ENCODE measurements at places on chromosomes 1 and 21.

GRCh38 chr1:85275701-85276214 is 674 bp downstream of the BCL10 start:
- peak; percentile 33 for DNase-seq

GRCh38 chr1:14704846-14705245 is 106.4 kb downstream of the KAZN start:
- DNase-seq, result no peak

DNA sequence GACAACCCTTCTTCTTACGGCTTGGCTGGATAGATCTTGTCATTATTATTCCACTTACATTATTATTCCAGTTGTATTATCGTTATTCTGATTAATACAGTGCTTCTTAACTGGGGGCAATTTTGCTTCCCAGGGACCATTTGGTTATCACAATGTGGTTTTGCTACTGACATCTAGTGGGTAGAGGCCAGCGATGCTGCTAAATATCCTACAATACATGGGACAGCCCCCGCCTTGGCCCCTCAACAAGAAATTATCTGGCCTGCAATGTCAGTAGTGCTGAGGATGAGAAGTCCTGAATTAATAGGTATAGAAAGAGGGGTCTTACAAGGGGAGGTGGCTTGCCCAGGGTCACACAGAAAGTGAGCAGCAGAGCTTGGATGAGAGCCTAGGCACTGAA is 105.6 kb downstream of the PTPRU start:
- no peak for DNase-seq

- DNase-seq, result peak; percentile 57
These were observed at the start of gene TMEM240 for GRCh38 chr1:1540090-1540817. TMEM240 (minus strand) TSS chr1:1540624; CDS start chr1:1540346, 278 bp downstream.

GRCh38 chr1:116679091-116679827 is 11.7 kb upstream of the IGSF3 start:
- no peak for DNase-seq

GRCh38 chr1:53130878-53131589 is 11.4 kb downstream of the SLC1A7 start:
- DNase-seq, result no peak

DNA sequence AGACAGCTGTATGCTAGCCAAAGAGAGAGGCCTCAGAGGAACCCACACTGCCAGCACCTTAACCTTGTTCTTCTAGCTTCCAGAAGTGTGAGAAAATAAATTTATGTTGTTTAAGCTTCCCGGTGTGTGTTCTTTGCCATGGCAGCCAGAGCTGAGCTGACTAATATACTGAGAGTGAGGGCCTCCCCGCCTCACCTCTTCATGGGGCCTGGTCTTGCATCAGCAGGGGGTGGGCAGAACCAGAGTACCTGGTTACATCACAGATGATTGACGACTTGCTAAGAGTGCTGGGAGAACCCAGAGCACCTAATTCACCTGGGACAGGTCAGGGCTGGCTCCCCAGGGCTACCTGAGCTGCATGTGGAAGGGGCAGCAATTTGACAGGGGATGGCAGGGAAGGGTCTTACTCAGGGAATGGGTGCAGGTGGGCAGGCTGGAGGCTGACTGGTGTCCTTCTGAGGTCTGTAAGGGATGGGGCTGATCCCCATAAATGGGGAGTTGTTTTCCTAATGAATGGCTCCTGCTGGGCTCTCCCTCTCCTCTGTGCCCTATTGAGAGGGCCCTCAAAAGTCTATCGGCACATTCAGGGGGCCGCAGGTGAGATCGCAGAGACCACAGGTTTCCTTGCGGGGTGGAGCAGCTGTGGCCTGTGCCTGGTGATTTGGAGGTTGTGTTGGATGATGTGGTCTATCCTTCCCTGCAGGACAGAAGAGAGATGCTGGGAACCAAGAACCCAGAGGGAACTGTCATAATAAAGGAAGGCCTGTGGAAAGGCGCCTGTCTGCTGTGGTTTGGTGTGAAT is 60.6 kb upstream of the ETV3 start:
- DNase-seq, result no peak

DNA sequence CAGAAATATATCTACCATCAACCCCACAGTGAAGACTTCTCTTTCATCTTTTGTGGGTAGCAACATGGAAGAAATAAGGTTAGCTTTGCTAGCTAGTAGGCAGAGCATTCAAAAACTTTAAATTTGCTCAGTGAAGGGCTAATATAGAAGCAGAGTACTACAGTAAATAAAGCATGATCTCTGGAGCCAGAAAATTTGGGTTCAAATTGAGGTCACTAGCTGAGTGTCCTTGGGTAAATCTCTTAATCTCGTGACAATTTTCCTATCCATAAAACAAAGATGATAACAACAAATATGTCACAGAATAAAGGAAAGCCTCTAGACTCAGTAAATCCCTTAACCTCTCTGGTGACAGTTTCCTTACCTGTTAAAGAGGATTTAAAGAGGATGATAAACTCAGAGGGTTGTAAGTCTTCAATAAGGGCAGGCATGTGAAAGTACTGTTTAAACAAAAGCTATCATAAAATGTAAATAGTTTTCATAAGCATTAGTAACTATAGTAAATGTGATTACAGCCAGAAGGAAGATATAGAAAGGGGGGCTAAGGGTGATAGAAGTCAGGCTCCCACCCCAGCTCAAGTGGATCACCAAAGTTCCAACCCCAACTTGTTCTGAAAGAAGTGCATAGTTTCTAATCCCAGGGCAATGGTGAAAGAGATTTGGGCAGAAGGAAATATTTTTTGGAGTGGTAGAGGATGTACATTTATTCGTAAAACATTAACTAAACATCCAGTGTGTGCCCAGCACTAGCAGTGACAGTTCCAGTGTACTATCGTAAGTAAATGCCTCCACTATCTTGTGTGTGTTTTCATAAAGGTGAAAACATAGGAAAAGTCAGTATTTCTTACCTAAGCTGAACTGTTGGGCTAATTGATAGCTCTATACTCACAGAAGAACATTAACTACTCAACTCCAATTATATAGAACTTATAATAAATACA is 24.8 kb downstream of the TM2D1 start:
- no peak for DNase-seq

DNA sequence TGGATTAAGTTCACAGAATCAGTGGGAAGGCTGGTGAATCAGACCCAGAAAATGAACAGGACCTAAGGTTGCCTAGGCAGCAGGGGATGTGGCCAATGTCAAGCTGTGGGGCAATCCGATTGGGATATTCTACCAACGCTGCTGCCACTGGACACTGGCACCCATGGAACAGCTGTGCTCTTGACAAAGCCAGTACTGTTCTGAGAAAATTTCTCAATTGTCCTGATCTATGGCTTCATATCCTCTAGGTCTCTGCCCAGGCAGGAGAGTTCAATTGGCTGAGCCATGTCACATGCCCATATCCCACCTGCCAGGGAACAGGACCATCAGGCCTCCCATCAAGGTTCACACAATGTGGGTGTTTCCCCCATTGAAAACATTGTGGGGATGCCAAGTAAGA is 6.2 kb downstream of the TACSTD2 start:
- DNase-seq, result no peak

GRCh38 chr1:230307213-230307612 is 118.9 kb downstream of the PGBD5 start:
- no peak for DNase-seq

DNA sequence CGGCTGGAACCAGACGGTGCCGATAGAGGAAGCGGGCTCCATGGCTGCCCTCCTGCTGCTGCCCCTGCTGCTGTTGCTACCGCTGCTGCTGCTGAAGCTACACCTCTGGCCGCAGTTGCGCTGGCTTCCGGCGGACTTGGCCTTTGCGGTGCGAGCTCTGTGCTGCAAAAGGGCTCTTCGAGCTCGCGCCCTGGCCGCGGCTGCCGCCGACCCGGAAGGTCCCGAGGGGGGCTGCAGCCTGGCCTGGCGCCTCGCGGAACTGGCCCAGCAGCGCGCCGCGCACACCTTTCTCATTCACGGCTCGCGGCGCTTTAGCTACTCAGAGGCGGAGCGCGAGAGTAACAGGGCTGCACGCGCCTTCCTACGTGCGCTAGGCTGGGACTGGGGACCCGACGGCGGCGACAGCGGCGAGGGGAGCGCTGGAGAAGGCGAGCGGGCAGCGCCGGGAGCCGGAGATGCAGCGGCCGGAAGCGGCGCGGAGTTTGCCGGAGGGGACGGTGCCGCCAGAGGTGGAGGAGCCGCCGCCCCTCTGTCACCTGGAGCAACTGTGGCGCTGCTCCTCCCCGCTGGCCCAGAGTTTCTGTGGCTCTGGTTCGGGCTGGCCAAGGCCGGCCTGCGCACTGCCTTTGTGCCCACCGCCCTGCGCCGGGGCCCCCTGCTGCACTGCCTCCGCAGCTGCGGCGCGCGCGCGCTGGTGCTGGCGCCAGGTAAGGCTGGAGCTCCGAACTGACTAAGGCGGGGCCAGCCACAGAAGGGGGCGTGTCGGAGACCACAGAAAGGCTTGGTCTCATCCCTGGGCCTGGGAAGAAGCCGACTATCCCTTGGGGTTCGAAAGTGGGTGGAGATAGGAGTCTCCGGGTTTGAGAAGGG is 486 bp downstream of the SLC27A3 start:
- peak; percentile 59 for DNase-seq

DNA sequence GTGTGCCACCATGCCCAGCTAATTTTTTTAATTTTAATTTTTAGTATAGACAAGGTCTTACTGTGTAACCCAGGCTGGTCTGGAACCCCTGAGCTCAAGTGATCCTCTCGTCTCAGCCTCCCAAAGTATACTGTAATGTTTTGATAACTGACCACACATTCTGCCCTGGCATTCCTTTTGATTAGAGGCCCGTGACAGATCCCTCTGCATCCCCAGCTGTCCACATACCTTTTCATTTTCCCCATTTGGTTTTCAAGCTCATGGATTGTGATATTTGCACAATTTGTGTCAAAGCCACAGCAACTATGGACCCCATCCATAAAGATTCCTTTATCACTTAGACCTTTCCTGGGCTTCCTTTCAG is 116.8 kb upstream of the ATP1A1 start:
- DNase-seq, result no peak

DNA sequence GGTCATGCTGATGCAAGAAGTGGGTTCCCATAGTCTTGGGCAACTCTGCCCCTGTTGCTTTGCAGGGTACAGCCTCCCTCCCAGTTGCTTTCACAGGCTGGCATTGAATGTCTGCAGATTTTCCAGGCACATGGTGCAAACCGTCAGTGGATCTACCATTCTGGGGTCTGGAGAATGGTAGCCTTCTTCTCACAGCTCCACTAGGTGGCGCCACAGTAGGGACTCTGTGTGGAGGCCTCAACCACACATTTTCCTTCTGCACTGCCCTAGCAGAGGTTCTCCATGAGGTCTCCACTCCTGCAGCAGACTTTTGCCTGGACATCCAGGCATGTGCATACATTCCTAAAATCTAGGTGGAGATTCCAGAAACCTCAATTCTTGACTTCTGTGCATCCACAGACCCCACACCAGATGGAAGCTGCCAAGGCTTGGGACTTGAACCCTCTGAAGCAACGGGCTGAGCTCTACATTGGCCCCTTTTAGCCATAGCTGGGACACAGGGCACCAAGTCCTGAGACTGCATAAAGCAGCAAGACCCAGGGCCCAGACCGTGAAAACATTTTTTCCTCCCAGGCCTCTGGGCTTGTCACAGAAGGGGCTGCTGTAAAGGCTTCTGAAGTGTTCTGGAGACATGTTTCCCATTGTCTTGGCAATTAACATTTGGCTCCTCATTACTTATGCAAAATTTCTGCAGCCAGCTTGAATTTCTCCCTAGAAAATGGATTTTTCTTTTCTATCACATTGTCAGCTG is 466.2 kb upstream of the PBX1 start:
- DNase-seq, result no peak

- DNase-seq, result no peak
These were observed 45.2 kb downstream of the HLX start for GRCh38 chr1:220924331-220924970.

- DNase-seq, result no peak
These were observed 31.9 kb downstream of the GNPAT start for GRCh38 chr1:231272880-231273279.

GRCh38 chr1:218344814-218345672 is at the start of gene TGFB2:
TGFB2 (plus strand) TSS chr1:218345336; CDS start chr1:218346702, 1,366 bp downstream.
- DNase-seq, result no peak

DNA sequence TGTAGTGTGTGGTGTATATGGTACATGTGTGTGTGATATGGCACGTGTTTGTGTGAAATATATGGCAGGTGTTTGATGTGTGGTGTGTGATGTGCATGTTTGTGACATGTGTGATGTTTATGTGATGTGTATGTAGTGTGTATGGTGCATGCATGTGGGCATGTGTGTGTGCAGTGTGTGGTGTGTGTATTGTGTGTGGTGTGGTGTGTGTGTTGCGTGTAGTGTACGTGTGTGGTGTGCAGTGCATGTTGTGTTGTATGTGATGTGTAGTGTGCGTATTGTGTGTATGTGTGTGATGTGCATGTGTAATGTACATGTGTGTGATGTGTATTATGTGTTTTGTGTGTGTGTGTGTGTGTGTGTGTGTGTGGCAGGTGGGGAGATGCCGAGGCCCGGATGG is 65.7 kb downstream of the SLC19A1 start:
- no peak for DNase-seq

DNA sequence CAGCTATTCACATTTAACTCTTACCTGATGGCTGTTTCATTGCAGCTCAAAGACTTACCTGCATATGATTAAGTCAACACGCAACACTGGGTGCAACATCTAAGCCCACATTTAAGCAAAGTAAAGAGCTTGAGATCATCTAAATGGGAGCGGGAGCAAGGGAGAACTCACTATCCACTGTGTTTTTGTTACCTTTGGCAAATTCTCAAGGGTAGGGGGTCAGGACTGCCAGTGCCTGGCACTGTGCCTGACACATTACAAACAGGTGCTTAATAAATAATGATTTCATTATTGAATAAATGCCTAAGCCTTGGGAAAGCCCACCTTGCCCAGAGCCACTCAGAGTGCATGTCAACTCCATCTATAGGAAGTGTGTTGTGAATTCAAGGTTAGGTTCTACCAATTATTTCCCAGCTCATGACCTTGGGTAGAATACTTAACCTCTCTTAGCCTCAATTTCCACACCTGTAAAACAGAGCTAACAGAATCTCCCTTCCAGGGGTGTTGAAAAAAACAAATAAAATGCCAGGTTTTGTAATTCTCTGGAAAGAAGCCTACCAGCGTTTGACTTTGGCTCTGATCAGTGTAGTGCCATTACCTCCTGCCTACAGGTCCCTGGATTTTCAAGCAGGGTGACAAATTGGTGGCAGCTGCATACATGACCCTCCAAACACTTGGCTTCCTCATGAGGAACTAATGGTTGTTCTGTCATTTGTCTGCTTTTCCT is 109.7 kb downstream of the TGFBR3 start:
- DNase-seq, result no peak

DNA sequence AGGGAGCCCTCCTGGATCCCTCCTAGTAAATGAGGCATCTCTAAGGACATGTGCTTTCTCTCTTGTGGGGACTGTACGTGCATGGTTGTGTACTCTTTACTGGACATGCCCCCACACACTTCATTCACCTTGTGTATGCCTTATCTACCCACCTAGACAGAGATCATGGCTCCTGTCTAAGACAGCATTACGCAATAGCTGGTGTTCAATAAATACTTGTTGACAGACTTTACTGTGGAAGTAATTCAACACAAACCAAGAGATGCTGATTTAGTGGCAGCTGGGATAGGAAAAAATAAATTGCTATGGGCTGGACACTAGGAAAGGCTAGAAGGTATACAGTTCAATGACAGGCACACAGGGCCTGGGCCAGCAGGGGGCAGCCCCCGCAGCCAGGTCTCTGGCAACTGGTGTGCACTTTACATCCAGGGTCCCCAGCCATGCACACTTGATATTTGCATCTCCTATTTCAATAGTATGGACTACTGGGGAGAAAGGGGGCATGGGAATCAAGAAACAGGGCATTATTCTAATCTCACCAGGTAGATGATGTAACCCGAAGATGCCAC is 24.2 kb downstream of the TRABD2B start:
- no peak for DNase-seq

Data from stimulated activated CD4-positive, alpha-beta T cell treated with anti-CD3 and anti-CD28 coated beads, Interleukin-4, amount 100 ng/mL, for 24 hours (primary cell).